Mammary microvascular endothelial cell (primary cell): ENCODE measurements at places on chromosomes 11 and 22. TPM values are rescaled to one million over a fixed set of nuclear protein-coding genes. Genes with fewer than 3 reads are reported as not detected.

Gene SLN
- not detected in 2 replicates for total RNA-seq

Gene CDKN1C
- total RNA-seq, result 2.3 and 3.2 TPM in 2 replicates

Gene SMTNL1
- not detected in 2 replicates for total RNA-seq

Gene PIM3
- total RNA-seq, result 118 and 122 TPM in 2 replicates

Gene TP53I11
- total RNA-seq, result 33.1 and 43.7 TPM in 2 replicates

Gene PKDREJ
- total RNA-seq, result 0.05 TPM in 1 of 2 replicates, not detected in the other

Gene KCNK4
- not detected in 2 replicates for total RNA-seq

Gene OR2AG2
- total RNA-seq, result not detected in 2 replicates

Gene ZNF214
- total RNA-seq, result 0.44 TPM in 1 of 2 replicates, not detected in the other

Gene KCNQ1
- total RNA-seq, result 0.20 TPM in 1 of 2 replicates, not detected in the other

Gene NXPE2
- total RNA-seq, result not detected in 2 replicates

Gene TECTA
- 0.05 and 0.73 TPM in 2 replicates for total RNA-seq

Gene ST14
- total RNA-seq, result under 0.01 and 0.05 TPM in 2 replicates

Gene FAM83F
- not detected in 2 replicates for total RNA-seq

Gene CLCF1
- total RNA-seq, result 6.3 and 6.8 TPM in 2 replicates

Gene IFT27
- total RNA-seq, result 13.9 and 15.8 TPM in 2 replicates

Gene CSRP3
- not detected in 2 replicates for total RNA-seq

Gene UBQLNL
- total RNA-seq, result 0.25 TPM in 1 of 2 replicates, not detected in the other

Gene MS4A3
- not detected in 2 replicates for total RNA-seq

Gene GRIK4
- total RNA-seq, result 0.13 and 0.15 TPM in 2 replicates

Gene OR2AG1
- total RNA-seq, result not detected in 2 replicates

Gene PTPRCAP
- 0.87 TPM in 1 of 2 replicates, not detected in the other for total RNA-seq

Gene UCP3
- total RNA-seq, result 0.07 and 0.54 TPM in 2 replicates

Gene TOM1
- 27.4 and 32.4 TPM in 2 replicates for total RNA-seq

Gene GNG3
- total RNA-seq, result not detected in 2 replicates

Gene MRGPRE
- total RNA-seq, result not detected in 2 replicates

Gene DNAJB13
- total RNA-seq, result 0.15 TPM in 1 of 2 replicates, not detected in the other

Gene OR5B21
- total RNA-seq, result not detected in 2 replicates

Gene KRTAP5-8
- total RNA-seq, result not detected in 2 replicates

Gene TESMIN
- 2.5 and 5.3 TPM in 2 replicates for total RNA-seq

Gene P2RX6
- total RNA-seq, result not detected in 2 replicates

Gene ATF4
- 241 and 253 TPM in 2 replicates for total RNA-seq

Gene GVQW3
- total RNA-seq, result not detected in 2 replicates

Gene PTDSS2
- 33.6 and 52.3 TPM in 2 replicates for total RNA-seq

Gene OR56B4
- total RNA-seq, result not detected in 2 replicates

Gene KRTAP5-2
- not detected in 2 replicates for total RNA-seq

Gene CHRNA10
- total RNA-seq, result 0.05 TPM in 1 of 2 replicates, not detected in the other

Gene APOL1
- 39.6 and 40.8 TPM in 2 replicates for total RNA-seq

Gene PRODH
- total RNA-seq, result 0.20 TPM in 1 of 2 replicates, not detected in the other

Gene MUC5B
- not detected in 2 replicates for total RNA-seq

Gene KDM4D
- total RNA-seq, result 0.64 and 1.4 TPM in 2 replicates

Gene KRTAP5-1
- total RNA-seq, result not detected in 2 replicates

Gene TNRC6B
- total RNA-seq, result 14.9 and 21.9 TPM in 2 replicates

Gene OR8A1
- not detected in 2 replicates for total RNA-seq

Gene OR2D2
- not detected in 2 replicates for total RNA-seq

Gene P2RY2
- total RNA-seq, result 15.2 and 16.5 TPM in 2 replicates

Gene CHRM1
- 0.07 TPM in 1 of 2 replicates, not detected in the other for total RNA-seq
